ENCODE measurements at places on chromosomes 3 and 15. TPM values are rescaled to one million over a fixed set of nuclear protein-coding genes. Genes with fewer than 3 reads are reported as not detected.
A peak's percentile ranks its signal among the peaks of the same experiment; 100 is the strongest.

Gene CYP8B1
- not detected for polyA plus RNA-seq

Gene WNT5A
- not detected for polyA plus RNA-seq

Gene CLRN1
- not detected for polyA plus RNA-seq

Gene SLC22A13
- polyA plus RNA-seq, result 0.22 TPM

Gene CACNA1D
- not detected for polyA plus RNA-seq

DNA sequence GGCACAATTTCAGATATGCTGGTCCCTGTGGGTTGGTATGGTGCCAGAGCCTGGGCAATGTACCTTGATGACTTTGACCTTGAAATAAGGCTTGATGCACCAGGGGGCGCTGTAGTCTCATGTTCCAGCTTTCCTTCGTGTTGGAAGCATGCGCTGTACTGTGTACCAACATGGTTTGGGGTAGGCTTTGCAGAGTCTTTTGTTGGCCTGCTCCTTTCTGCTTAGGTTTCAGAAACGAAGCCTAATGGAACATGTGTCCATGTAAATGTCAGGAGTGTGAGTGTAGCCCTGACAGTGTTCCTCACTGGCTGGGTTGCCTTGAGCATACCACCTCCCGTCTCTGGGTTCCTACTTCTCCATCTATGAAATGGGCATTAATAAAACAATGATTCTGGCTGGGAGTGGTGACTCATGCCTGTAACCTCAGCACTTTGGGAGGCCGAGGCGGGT is 3.6 kb upstream of the CCR4 start:
- H3K27ac ChIP-seq, result peak overlapping the region; percentile 44
- H3K27me3 ChIP-seq, result no peaks in the 10 kb centered on the region

- H3K36me3 ChIP-seq, result no peaks in the 10 kb centered on the region
- no peaks in the 10 kb centered on the region for H3K27me3 ChIP-seq
- H3K27ac ChIP-seq, result no peak overlapping the region
- no peak overlapping the region for H3K4me3 ChIP-seq
- no peak for DNase-seq
These were observed 13.7 kb downstream of the USP13 start for GRCh38 chr3:179666436-179667035.

DNA sequence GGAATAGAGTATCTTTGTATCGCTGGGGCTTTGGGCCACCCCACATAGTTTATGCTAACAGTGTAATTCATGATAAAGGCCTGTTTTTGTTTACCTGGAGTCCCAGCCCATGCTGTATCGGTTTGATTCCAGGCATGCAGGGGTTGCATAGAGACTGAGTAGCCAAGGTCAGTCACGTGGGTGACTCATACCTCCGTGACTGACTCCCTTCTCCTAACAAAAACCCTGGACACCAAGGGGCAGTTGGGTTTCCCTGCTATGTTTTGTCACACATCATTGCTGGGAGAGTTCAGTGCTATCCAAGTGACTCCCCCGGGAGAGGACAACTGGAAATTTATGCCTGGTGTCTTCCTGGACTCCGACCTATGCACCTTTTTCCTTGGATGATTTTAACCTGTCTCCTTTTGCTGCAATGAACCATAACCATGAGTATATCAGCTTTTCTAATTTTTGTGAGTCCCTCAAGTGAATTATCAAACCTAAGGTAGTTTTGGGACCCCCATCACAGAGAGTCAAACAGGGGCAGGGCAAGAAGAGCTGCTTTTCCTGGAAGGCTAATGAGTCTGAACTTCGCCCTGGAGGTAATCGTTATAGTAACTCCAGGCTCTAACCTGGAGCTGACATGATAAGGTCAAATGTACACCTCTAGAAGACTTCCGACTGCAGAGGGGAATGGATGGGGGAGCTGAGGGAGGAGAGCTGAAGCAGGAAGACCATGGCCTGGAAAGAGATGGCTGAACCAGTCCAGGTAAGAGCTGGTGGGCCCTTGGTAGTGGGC is 57.0 kb downstream of the SRGAP3 start:
- H3K4me3 ChIP-seq, result no peak overlapping the region
- H3K4me1 ChIP-seq, result no peaks in the 10 kb centered on the region
- H3K27ac ChIP-seq, result no peak overlapping the region
- no peaks in the 10 kb centered on the region for H3K27me3 ChIP-seq

DNA sequence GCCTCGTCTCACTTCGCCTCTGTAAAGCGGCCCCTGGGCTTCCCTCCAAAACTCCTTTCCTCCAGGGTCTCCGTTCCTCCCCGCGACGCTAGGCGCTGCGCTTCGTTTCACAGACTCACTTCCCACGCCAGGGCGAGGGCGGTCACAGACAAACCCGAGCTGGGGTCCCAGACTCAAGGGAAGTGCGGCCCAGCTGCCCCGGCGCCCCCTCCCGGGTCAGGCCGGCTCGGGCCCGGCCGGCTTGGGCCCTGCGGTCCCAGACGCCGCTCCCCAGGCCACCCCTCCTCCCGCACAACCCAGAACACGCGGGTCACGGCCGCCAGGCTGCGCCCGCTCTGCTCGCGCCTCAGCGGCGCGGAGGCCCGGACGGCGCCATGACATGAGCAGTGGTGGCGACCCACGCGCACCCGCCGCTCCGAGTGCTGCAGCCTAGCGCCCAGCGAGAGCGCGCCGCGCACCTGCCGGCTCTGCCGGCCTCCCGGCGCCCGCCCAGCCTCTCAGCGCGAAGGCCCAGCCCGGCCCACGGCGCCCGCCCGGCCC is 547 bp downstream of the NUP210 start:
- no peaks in the 10 kb centered on the region for H3K27me3 ChIP-seq
- peaks cover 76% of the 10 kb centered on the region for H3K4me1 ChIP-seq
- DNase-seq, result peak; percentile 54
- peak overlapping the region; percentile 85 for H3K4me3 ChIP-seq

- H3K27me3 ChIP-seq, result no peaks in the 10 kb centered on the region
- DNase-seq, result no peak
- no peak overlapping the region for H3K4me3 ChIP-seq
- H3K4me1 ChIP-seq, result peaks cover 16% of the 10 kb centered on the region
These were observed 14.2 kb upstream of the CD200R1L start for GRCh38 chr3:112860898-112861297.

DNA sequence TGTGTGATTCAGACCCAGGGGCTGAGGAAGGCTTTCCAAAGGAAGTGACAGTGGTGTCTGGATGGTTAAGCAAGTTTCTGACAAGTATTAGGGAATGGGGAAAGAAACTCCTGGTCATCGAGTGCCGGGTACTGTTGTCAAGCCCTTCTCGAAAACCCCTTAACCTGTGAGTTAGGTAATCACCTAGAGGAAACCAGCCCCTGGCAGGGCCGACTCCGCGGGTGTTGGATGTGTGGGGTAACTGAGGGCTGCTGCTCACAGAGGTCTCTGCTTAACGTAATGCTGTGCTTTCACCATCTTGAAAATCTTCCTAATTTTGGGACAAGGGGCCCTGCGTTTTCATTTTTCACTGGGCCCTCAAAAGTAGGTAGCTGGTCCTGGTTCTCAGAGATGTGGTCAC is 67.0 kb downstream of the SMAD6 start:
- DNase-seq, result no peak
- H3K4me1 ChIP-seq, result no peaks in the 10 kb centered on the region
- peaks cover 8% of the 10 kb centered on the region for H3K27me3 ChIP-seq
- no peak overlapping the region for H3K4me3 ChIP-seq
- H3K36me3 ChIP-seq, result no peaks in the 10 kb centered on the region

GRCh38 chr15:83190450-83190849 is 17.2 kb downstream of the HDGFL3 start:
- no peak overlapping the region for H3K4me3 ChIP-seq
- H3K36me3 ChIP-seq, result no peaks in the 10 kb centered on the region
- no peaks in the 10 kb centered on the region for H3K27me3 ChIP-seq

DNA sequence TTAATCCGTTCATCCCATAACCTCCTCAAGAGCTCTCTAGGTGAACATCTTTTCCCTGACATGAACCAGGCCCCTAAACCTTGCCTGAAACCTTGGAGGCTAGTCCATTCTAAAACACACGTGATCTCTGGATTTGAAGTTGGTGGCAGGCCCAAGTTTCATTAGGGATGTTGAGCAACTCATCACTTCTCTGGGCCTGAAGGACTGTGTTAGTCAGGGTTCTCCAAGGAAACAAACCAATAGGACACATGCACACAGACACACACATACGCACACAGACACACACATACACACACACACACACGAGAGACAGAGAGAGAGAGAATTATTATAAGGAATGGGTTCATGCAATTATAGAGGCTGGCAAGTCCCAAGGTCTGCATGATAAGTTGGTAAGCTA is 31.9 kb downstream of the ACAN start:
- no peak overlapping the region for H3K4me3 ChIP-seq
- no peaks in the 10 kb centered on the region for H3K36me3 ChIP-seq
- no peak for DNase-seq
- no peak overlapping the region for H3K27ac ChIP-seq
- H3K27me3 ChIP-seq, result no peaks in the 10 kb centered on the region

DNA sequence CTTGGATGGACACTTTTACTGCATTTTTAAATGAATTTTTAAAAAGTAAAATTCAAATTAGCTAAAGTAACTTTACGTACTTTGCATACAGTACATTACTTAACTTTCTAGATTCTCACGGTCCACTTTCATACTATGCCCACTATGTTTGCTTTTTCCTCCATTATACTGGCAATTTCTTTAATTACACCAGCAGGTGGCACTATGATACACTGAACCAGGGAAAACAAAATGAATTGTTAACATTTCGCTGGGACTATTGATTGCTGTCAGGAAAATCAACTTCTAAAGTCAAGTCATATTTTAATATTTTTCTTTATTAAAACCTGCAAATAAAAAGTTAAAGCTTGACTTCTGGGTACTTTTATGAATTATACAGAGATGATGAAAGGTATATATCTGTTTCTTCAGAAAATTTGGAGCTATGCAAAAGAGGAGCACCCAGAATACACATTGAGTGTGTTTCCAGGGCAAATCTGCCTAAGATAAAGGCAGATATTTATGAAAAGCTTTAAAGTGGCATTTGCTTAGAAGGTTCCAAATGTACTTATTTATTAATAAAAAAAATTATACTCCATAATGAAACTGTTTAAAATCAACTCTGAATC is 21.8 kb upstream of the POU1F1 start:
- H3K27me3 ChIP-seq, result no peaks in the 10 kb centered on the region
- no peaks in the 10 kb centered on the region for H3K4me1 ChIP-seq
- H3K36me3 ChIP-seq, result no peaks in the 10 kb centered on the region
- no peak overlapping the region for H3K27ac ChIP-seq
- no peak overlapping the region for H3K4me3 ChIP-seq
- no peak for DNase-seq

DNA sequence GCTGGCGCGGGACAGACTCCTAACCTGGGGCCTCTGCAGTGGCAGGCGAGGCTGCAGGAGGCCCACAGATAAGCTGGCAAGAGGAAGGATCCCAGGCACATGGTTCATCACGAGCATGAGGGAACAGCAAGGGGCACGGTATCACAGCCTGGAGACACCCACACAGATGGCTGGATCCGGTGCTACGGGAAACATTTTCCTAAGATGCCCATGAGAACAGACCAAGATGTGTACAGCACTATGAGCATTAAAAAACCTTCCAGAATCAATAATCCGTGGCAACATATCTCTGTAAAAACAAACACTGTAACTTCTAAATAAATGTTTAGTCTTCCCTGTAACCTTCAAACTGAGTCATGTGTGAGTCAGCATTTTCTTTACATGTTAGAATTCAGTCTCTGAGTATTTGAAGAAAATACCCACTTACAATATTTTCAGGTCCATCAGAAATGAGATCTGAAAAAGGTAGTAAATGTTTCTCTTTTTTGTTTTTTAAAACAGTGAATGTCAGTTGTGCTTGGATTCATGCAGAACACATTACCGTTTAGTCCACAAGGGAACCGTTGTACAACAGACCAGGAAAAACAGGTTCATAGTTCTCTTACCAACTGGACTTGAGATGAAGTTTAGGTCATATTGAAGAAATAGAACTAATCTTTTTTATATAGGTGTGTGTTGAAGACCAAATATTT is 75.9 kb downstream of the BOC start:
- no peaks in the 10 kb centered on the region for H3K27me3 ChIP-seq
- no peaks in the 10 kb centered on the region for H3K4me1 ChIP-seq
- H3K36me3 ChIP-seq, result no peaks in the 10 kb centered on the region

- H3K27ac ChIP-seq, result no peak overlapping the region
- no peak overlapping the region for H3K4me3 ChIP-seq
- H3K4me1 ChIP-seq, result no peaks in the 10 kb centered on the region
- peaks cover 6% of the 10 kb centered on the region for H3K27me3 ChIP-seq
These were observed 414.5 kb upstream of the MDFIC2 start for GRCh38 chr3:70726961-70727360.

GRCh38 chr3:126433496-126434263 is 39.0 kb downstream of the CFAP100 start:
- peaks cover 20% of the 10 kb centered on the region for H3K36me3 ChIP-seq
- no peak overlapping the region for H3K4me3 ChIP-seq
- no peaks in the 10 kb centered on the region for H3K4me1 ChIP-seq
- no peaks in the 10 kb centered on the region for H3K27me3 ChIP-seq

DNA sequence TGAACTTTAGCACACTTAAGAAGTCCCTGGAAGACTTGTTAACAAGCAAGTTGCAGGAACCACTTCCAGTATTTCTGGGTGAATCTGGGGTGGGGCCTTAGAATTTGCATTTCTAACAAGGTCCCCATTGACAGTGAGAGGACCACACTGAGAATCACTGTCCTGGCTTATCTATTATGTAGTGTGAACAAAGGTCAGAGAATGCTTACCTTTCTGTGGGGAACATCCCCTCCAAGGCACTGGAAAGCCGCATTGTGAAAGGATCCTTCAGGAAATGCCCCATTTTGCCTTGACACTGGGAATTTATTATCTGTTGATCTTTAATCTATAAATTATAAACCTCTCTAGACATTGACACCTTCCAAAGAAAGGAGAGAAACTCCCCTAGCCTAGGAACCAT is 74.8 kb downstream of the IGF2BP2 start:
- no peak overlapping the region for H3K27ac ChIP-seq
- H3K27me3 ChIP-seq, result peaks cover 2% of the 10 kb centered on the region
- H3K36me3 ChIP-seq, result no peaks in the 10 kb centered on the region
- H3K4me3 ChIP-seq, result no peak overlapping the region
- H3K4me1 ChIP-seq, result no peaks in the 10 kb centered on the region
- DNase-seq, result no peak

DNA sequence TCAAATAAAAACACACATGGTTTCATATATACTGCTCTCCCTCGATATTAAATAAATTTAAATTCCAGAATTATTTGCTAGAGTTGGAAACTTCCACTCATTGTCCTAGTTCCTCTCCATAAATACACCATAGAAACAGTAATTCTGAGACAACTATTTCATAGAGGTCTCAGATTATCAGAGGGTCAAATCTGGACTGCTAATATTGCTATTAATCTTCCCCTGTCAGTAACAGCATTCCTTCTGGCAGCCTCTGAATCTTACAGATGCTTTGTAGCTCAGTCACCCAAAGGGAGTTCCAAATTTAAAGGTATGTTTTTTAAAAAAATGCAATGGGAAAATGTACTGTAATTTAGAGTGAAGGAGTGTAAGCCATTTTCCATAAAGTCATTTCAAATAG is 428.8 kb downstream of the PYDC2 start:
- no peaks in the 10 kb centered on the region for H3K36me3 ChIP-seq
- DNase-seq, result no peak
- H3K4me3 ChIP-seq, result no peak overlapping the region
- H3K27me3 ChIP-seq, result no peaks in the 10 kb centered on the region

GRCh38 chr15:63473007-63473748 is 31.2 kb upstream of the USP3 start:
- no peak overlapping the region for H3K27ac ChIP-seq
- no peak overlapping the region for H3K4me3 ChIP-seq
- peaks cover 16% of the 10 kb centered on the region for H3K4me1 ChIP-seq
- DNase-seq, result no peak
- H3K27me3 ChIP-seq, result no peaks in the 10 kb centered on the region

GRCh38 chr3:137988982-137989381 is 21.0 kb upstream of the CLDN18 start:
- H3K27me3 ChIP-seq, result peaks cover 2% of the 10 kb centered on the region
- no peaks in the 10 kb centered on the region for H3K36me3 ChIP-seq
- no peaks in the 10 kb centered on the region for H3K4me1 ChIP-seq
- no peak for DNase-seq

All from CD4-positive, CD25-positive, alpha-beta regulatory T cell (primary cell).